ENCODE measurements at places on chromosomes 5 and 9.

DNA sequence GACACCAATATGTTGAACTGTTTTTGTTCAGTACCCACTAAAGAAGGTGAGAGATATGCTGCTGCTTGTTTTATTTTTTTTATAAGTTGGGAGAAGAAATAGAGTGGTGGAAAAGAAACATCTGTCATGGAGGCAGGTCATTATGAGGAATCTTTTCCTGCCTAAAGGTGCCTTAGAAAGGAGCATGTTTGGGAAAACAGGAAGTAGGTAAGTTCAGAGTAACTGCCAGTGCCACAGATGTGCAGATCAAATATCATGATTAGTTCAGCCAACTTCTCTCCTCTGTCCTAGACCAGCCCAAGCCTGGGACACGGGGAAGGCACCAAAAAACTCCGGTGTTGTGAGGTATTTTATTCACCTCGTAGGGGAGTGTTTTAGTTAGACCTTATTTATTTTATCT is 144.2 kb downstream of the MAN2A1 start:
- no peak for DNase-seq

DNA sequence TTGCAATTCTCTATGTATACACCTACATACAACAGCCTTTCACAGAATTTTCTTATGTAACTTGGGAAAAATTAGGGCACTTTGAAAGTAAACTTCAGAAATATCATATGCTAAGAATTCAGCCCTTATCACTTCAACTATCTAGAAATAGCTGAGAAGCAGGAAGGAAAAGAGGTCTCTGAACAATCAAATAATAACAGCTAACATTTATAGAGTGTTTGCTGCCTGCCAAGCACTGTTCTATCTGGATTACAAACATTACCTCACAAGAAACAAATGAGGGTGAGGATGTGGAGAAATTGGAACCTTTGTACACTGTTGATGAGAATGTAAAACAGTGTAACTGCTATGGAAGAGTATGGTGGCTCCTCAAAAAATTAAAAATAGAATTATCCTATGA is 4.4 kb upstream of the FBXO38 start:
- DNase-seq, result no peak

DNA sequence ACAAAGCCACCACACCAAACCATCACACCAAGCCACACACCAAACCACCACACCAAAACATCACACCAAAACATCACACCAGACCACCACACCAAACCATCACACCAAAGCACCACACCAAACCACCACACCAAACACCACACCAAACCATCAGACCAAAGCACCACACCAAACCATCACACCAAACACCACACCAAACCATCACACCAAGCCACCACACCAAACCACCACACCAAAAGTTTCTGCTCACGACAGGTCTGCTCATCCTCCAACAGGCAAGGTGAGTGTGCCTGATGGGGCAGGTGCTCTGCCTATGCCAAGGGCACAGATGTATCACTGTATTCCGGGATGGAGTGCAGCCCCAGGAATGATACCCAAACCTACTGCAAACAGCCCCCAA is 87.9 kb upstream of the FSTL4 start:
- no peak for DNase-seq

DNA sequence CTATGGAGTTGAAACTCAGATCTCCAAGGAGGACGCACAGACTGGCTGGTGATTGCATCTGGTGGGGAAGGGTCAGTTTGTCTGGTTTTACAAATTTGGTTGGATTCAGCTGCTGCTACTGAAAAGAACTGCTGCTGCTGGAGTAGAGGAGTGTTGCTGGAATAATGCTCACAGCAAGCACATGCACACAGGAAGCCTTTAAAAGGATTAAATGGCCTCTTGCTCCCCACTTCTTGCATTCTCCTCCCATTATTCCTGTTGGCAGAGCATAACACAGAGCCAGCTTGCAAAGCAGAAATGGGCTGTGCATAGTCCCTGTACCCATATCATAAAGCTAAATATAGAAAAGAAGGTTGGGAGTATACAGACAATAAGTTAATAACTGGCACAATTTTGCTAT is 16.6 kb downstream of the ZNF474 start:
- no peak for DNase-seq

GRCh38 chr9:129629251-129629820 is 3.4 kb downstream of the NTMT1 start:
- no peak for DNase-seq

DNA sequence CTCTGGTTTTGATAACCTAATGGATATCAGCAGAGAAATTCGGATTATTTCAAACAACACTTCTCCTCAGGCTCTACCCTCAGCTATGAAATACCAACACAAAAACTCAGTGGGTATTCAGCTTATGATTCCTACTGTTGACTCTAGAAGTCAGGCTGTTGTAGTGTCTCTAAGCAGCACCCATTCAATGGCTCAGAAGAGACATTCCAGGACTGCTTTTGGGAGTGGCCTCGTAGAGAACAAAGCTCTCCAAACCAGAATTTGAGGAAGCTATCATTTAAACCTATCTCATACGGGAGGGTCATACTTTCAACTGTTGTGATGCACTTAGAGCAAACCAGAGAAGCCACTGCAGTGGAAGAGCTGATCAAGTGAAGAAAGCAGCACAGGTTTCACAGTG is 34.1 kb downstream of the ETF1 start:
- no peak for DNase-seq

GRCh38 chr5:15286650-15287049 is 213.3 kb upstream of the FBXL7 start:
- DNase-seq, result no peak

DNA sequence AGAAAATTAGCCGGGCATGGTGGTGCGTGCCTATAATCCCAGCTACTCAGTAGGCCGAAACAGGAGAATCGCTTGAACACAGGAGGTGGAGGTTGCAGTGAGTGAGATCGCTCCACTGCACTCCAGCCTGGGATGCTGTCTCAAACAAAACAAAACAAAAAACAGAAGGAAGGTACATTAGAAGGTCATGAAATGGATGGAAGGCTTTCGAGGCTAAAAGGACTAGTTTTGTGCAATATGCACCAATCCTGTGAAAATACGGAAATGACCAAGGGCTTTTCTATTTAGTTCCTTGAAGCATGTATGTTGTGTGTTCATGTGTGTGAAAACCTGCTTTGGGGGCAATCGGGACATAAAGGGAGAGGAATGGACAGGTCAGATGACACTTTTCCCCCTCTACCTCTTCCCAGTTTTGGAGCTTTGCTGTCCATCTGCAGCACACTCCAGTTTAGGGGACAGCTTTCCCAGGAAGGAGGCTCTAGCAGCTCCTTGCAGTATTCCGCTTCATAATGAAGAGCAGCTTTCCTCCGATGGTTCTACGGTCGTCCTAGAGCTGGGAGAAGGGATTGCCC is 15.0 kb downstream of the SPRY4 start:
- DNase-seq, result no peak

- DNase-seq, result no peak
These were observed 4.4 kb downstream of the ST8SIA4 start for GRCh38 chr5:100898504-100899346.

GRCh38 chr5:80034962-80035821 is at the start of gene THBS4:
TSS of gene THBS4 (plus strand) at chr5:80035348. CDS start at chr5:80035538, 190 bp downstream.
- DNase-seq, result no peak

DNA sequence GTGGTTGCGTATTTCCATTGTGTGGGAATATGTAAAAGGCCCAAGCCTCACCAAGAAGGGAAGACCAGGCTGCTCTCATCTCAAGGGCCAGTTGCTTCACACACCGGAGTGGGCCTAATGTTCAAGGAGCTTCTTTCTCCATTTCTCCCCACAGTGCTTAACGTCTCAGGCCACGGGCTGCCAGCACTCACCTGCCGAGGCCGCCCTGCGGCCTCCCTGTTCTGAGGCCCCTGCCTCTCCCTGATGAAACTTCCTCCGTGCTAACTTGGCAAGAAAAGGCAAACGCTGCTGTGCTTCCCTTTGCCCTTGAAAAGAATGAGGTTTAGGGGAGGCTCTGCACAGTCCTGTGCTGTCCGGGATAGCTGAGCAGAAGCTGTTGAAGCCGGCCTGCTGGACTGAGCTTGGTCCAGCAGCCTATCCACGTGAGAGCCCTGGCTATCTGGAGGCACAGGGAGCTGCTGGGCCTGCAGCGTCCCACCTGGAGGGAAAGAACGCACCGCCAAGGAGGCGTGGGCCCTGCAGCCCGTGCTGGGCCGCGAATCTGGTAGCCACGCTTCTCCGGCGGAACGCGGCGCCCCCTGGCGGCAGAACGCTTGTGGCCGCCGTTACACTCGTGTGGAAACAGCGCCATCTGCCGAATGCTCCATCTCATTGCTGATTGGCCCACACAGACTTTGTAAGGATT is 73.5 kb upstream of the PRSS3 start:
- peak; percentile 49 for DNase-seq

DNA sequence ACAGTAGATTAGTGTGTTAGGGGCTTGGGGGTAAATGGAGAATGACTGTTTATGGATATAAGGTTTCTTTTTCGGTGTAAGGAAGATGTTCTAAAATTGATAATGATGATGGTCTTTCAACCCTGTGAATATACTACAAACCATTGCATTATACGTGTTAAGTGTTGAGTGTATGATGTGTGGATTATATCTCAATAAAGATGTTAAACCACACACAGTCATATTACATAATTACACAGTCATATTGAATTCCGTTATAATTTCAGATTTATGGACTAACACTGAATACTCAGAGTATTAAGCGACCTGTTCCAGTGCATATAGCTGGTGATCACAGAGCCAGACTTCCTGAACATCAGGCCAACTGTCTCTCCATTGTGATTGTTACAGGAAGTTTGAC is 68.1 kb downstream of the F2RL2 start:
- DNase-seq, result no peak

GRCh38 chr9:18366184-18366583 is 107.8 kb upstream of the ADAMTSL1 start:
- no peak for DNase-seq

DNA sequence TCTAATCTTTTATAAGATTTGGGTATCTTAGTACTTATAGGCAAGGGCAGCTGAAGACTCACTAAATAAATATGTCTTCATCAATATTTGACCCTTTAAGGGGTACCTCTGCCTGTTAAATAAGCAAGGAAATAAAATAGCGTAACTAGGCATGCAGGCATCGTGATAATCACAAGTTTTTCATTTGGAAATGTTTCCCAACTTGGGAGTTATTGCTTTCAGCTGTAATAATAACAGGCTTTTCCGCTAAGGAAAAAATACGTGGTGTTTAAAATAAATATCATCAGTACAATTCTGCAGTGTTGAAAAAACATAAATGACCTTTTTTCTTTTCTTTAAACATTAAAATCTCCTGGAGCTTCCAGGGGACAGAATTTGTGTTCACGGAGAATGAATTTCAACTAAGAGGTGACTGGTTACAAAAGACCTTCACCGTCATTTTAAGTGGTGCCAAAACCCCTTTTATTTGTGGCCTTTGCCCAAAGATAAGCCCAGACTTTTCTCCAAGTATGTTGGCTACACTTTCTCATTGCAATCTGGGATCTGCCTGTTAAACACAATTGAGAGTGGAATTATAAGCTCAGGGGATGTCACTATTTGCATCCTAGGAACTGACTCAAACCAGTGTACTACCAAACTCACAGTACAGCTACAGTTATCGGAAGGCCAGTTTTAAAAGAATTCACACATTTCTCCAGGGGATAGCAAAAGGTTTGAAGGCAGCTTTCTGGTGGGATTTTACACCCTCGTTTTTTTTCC is 218.6 kb downstream of the FBXL7 start:
- DNase-seq, result no peak

GRCh38 chr5:116492016-116492623 is 82.5 kb downstream of the SEMA6A start:
- DNase-seq, result no peak

DNA sequence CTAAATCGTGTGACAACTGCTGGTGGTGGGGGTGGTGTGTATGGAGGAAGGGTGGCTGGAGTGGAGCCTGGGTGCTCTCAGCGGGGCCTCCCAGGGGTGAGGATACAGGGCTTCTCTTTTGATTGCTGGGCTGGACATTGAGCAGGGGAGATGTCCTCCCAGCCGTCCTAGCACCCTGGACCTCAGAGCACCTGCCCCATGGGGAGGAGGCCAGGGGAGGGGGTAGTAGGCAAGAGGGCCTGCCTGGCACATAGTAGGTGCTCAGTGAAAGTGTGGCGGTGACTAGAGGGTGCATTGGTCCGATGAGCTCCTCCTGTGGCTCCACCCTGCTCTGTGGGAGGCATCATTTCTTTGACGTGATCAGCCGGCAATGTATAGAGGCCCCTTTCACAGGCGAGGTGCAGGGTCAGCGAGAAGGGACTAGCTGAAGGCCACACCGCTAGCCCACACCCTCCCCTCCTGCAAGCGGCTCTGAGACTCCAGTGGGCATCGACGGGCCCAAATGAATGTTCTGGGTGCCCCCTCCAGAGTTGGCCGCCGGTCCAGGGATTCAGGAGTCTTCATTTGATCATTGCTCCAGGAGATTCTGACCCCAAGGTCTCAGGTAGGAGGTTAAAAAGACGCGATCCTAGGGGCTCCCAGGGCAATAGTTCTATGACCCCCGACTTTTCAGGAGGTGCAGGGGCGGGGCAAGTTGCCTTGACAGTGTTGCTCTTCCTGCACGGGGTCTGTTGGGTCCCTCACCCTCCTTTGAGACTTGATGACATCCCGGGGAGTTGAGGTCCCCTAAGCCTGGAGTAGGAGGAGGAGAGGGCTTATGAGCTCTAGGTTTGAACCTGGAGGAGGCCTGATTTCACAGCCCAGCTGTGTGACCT is 255.5 kb downstream of the PBX3 start:
- no peak for DNase-seq

DNA sequence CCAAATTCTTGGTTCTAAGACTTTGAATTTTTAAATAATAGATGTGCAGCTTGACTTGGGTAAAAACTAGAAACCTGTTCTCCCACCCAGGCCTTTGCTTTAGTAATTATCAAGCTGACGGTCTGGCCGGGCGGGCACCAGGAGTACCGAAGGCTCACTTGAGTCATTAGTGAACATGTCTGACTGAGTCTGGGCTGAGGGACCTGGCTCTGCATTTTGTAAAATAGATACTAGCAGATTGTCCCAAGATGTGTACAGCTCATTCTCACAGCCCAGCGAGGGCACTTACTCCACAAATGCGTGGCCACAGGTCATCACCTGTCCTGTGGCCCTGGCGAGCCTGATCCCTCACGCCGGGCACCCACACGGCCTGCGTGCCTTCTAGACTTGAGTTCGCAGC is 216.2 kb downstream of the FANCC start:
- no peak for DNase-seq

GRCh38 chr5:136198453-136198852 is 5.5 kb upstream of the SMIM32 start:
- no peak for DNase-seq

Data from DMS79 (cell line).